ENCODE measurements at places on chromosomes 12 and 14. TPM values are rescaled to one million over a fixed set of nuclear protein-coding genes. Genes with fewer than 3 reads are reported as not detected.

CLEC1B gene
- not detected for total RNA-seq

ANO4 gene
- not detected for total RNA-seq

ACVRL1 gene
- total RNA-seq = not detected

NTF3 gene
- total RNA-seq = not detected

ANO2 gene
- total RNA-seq = not detected

DNA sequence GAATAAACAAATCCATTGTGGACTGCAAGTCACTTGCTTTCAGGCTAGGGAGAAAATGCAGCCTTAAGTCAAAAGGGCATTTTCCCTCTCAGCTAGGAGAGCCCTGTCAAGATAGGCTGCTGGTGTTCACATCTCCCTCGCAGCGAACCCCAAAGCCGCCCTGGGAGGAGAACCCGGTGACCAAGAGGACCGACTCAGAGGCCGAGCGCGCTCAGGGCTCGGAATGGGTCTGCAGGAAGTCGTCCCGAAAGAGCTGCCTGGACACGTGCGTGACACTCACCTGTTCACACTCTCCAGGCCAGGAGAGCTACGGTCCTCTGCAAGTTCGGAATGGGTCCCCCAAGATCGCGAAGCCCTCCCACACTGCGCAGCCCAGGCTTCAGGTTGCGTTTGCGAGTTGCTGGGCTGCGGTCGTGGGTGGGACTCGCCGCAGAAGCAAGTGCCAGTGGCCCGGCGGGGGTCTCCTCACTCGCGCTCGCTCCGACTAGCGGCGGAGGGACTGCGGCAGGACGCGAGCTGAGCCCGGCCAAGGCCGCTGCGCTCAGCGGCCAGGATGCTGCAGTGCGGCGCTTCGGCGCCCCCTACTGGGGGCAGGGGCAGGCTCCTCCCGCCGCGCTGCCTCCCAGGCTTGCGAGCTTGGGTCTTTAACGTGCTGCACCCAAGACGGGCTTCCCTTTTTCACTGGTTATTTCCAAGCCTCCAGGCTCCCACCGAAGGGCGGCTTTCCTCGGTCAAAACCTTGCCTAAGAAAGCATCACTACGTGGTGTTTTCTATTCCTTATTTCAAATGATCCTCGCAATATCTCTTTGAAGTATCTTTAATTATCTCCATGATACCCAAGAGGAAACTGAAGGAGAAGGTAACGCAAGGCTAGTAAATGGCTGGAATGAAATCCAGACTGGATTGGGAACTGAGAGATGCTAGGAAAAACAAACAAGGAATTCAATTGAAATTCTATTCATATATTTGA is at the start of gene RERG:
Gene RERG (minus strand): TSS at position 503 of the 971 bp plus-strand sequence. CDS start 3,928 bp downstream, outside the sequence.
- ATAC-seq = peak; percentile 99

GRCh38 chr14:37588667-37588955 is 6.4 kb downstream of the FOXA1 start:
- no peak for ATAC-seq

DNA sequence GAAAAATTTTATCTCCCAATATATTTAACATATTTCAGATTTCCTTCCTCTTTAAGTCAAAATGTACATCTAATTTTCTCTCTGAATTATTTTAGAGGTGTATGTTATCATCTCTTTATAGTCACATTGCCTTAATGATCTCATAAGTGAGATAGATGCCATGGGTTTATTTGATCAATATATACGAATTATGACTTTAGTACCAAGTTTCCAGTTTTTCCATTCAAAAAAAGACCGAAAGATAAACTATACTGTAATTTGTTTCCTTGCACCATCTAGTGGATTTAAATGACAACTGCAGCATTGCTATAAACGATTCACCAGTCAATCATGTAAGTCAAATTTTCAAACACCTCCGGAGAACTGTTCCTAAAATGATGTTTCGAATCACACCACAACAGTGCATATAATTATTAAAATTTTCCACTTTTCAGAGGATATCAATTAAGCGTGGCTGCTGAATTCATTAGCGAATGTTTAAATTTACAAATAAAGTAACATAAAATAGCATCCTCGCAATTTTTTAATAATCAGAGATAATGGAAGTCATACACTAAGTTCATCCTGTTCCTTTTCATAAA is 419 bp upstream of the ATXN7L3B start:
- peak; percentile 59 for ATAC-seq

DNA sequence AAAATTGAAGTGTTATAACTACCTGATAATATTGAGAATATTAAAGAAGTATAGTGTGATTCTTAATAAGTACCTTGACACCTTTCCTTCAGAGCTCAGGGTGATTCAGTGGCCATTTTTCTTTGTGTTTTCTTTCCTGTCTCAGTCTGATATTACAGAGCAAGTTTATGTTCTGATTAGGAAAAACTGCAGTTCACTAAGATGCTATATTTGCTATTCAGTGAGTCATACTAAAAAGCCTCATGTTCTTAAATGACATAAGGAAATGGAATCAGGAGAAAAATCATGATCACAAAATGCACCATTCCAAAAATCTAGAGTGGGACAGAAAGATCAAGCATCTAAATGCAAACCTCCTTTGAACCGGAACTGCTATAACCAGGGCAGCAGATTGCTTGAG is 390.6 kb upstream of the ATP2B1 start:
- no peak for ATAC-seq

DNA sequence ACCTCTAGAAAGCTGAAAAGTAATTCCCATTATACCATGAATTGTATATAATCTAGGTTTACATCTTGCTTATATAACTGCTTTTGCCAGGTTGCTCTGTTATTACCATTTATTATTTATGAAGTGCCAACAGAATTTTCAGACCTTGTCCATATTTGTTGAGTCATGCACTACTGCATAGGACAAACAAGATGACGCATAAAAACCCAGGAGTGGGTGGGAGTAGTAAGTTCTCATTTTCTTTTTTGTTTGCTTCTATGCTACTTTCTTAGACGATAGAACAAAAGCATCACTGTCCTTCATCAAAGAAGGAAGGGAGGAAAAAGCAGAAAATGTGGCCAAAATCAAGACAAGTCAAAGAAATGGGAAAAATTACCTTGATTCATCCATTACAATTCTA is 119.0 kb upstream of the RASSF8 start:
- no peak for ATAC-seq

GRCh38 chr12:57229046-57229633 is 371 bp upstream of the SHMT2 start:
- peak; percentile 56 for ATAC-seq

GRCh38 chr12:48861111-48861510 is 4.6 kb downstream of the RND1 start:
- ATAC-seq = no peak

- no peak for ATAC-seq
Measured at GRCh38 chr14:26344596-26344995, 253.2 kb downstream of the NOVA1 start.

- ATAC-seq = no peak
Measured at GRCh38 chr12:69342421-69342820, 5.8 kb upstream of the LYZ start.

DNA sequence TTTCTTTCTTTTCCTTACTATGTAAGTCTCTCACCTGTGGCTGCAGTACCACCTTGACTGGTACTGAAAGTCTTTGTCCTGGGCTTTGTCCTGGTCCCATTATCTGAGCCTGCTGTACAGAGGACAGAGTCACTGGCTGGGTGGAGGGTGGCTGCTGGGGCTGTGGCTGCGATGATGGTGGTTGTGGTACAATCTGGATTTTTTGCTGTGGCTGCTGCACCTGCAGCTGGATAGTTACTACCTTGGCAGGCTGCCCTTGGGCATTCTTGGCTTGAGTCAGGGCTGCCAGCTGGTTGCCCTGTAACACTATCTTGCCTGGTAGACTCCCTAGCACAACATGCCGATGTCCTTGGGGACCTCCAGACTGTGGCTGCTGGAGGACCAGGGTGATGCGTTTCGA is 27.0 kb downstream of the CHD8 start:
- ATAC-seq = no peak

DNA sequence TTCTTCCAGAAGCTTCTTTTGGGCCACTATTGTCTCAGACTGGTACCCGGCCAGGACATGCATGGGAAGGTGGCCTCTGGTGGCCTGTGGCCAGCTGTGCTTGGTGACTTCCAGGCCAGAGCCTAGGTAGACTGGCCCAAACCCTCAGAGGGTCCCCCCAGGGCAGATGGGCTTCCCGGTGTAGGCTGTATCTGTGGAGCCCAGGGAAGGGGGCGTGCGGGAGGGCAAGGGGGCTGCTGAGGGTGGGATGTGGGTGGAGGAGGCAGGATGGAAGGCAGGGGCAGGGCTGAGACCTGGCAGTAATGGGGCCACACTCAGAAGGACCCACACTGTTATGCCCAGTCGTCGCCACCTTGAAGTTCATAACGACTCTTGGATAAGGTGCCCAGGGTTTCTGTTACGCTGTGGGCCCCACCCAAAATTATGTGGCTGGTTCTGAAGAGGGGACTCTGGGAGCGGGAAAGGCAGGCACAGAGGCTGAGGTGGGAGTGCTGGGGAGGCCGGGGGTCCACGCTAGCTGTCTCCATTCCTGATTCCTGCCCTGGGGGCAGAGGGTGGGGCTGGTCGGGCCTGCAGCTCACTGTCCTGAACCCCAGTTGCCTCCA is 52.1 kb downstream of the KIF26A start:
- ATAC-seq = no peak

DNA sequence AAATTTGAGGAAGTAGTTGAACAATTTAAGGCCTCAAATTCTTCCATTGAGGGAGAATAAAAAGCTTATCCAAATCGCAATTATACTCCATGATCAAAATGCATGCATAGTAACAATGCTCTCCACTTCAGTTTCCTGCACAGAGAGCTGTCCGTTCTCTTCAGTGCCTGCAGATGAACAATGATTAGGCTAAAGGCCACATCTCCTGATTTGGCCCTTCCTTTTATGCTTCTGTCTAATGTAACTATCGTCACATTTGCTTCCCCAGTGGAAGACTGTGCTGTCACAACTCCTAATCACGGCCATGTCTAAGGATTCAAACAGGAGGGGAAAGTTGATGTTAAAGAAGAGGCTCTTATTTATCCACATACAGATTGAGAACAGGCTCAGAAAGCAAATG is 113.6 kb upstream of the NPAS3 start:
- no peak for ATAC-seq

DNA sequence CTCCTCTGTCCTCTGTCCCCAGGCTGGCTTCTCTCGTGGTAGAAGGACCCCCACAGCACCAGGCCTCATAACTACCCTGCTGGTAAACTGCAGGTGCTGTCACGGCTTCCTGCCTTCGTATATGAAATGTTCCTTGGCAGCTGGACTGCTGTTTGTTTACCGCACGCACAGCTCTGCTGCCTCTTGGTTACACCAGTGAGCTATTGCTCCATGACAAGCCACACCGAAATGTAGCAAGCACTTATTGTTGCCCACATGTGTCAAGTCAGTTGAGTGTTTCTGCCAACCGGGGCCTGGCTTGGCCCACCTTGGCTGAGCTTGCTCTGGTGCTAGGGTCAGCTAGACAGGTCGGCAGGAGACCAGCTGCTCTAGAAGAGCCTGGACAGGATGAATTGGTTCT is 21.7 kb upstream of the TCL1B start:
- ATAC-seq = no peak

GRCh38 chr14:104401785-104402184 is 177.8 kb upstream of the C14orf180 start:
- ATAC-seq = no peak

DNA sequence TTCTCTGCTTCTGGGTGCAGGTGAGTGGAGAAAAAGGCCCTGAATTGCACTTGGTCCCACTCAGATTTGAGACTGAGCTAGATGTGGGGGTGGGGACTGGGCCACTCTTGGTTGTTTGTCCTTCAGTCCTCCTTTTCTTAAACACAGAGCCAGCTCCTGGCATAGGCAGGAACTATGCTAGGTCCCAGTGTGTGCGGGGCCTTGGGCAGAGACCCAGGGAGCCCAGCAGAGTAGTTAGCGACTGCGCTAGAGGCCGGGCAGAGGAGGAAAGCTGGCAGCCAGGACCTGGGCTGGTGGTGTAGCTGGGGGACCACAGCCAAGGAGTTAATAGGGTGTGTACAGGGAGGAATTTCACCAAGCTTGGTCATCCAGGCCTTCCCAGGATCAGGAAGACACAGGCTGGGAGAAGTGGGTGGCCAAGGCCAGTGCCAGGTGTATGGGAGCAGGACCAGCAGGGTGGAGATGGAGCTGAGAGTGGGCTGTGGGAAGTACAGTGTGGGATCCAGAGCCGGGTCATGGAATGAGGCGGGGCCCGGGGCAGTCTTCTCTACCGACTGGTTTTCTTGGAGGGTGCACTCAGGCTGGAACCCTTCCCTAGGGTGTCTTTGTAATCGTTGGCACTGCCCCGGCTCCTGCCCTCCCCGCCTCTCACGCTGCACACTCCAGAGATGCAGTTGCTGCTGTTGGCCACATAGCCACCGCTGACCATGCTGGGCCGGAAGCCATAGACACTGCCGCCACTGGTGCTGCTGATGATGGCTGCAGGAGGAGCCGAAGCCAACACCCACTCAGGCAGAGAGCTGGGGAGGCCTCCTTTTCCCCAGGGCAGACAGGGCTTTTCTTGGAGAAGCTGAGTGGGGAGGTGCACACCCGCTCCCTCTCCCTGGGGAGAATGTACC is 8.7 kb downstream of the KRT71 start:
- ATAC-seq = no peak

DNA sequence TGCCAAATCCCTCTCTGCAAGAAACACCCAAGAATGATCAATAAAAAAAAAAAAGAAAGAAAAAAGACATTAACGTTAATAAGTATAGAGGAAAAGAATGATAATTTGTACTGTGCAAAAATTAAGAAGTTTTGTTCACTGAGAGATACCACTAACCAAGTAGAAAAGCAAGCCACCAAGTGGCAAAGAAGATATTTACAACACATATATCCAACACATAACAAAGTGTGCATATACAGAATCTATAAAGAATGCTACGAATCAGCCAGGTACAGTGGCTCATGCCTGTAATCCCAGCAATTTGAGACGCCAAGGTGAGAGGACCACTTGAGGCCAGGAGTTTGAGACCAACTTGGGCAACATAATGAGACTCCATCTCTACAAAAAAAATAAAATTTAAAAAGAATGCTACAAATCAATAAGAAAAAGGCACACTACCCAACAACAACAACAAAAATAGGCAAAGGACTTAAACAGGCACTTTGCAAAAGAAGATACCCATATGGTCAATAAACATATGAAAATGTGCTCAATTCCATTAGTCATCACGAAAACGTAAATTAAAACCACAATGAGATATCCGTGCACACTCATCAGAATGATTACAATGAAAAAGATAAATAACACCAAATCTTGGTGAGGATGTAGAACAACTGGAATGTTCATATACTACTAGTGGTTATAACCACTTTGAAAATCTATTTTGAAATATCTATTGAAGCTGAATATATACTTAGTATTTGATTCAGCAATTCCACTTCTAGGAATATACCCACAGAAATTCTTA is 19.8 kb downstream of the GALNT4 start:
- ATAC-seq = peak; percentile 21

DNA sequence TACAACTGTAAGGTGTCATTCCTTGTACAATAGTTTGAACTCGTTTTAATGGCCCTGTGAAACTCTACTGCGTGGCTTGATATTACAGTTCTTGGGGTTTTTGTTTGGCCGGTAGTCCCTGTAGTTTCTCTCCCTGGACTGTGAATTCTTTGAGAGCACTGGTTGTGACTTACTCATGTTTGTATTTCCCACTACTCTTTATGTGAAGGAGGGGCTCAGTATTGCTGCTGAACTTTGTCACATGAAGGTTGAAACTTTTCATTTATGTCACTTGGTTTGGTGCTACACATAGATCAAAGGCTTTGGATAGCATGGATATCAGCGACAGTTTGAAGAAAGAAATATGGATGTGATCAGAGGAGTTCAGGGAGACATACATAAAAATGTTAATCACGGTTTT is 1.5 kb upstream of the POU6F1 start:
- ATAC-seq = no peak
